ENCODE measurements at places on chromosomes 7 and 10.

GRCh38 chr7:12434012-12434642 is 30.5 kb upstream of the VWDE start:
- DNase-seq, result no peak

DNA sequence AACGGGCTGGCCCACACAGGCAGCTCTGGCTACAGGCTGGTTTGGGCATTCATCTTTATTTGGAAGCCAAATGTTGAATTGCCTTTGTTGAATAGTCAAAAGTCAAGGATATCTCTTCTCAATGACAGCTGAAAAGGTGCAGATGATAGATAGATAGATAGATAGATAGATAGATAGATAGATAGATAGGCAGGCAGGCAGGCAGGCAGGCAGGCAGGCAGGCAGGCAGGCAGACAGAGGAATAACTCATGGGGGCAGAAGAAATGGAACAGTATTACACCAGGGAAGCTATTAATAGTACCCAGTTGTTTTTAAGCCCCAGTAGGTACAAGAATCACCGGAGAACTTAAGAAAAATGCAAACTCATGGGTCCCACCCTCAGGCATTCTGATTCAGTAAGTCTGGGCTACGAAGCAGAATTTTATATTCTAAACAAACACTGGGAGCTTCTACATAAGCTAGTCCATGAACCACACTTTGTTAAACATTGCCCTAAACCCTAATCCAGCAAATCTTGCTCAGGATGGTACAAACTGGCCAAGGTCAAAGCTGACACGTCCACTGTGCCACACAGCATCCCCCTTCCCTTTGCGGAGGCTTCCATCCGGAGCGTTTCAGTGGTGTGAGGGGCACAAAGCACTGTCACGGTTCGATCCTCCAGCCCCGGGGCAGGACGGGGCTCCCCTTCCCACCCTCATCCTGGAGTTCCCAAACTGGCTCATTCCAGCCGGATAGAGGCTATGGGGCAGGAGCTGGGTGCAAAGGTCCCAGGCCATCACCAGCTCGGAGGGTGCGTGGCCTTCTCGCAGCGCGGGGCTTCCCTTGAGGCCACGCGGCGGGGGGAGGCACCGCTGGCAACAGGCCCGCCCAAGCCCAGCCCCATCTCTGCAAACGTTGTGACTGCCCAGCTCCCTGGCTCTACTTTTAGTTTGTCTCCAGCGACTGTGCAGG is 6.7 kb downstream of the PRKAG2 start:
- DNase-seq, result no peak

- DNase-seq, result no peak
Measured at GRCh38 chr10:99926925-99927720, 82.6 kb downstream of the DNMBP start.

- DNase-seq, result no peak
Measured at GRCh38 chr10:21584834-21585530, 51.0 kb downstream of the MLLT10 start.

GRCh38 chr10:110641256-110641655 is 2.9 kb upstream of the RBM20 start:
- peak; percentile 48 for DNase-seq

DNA sequence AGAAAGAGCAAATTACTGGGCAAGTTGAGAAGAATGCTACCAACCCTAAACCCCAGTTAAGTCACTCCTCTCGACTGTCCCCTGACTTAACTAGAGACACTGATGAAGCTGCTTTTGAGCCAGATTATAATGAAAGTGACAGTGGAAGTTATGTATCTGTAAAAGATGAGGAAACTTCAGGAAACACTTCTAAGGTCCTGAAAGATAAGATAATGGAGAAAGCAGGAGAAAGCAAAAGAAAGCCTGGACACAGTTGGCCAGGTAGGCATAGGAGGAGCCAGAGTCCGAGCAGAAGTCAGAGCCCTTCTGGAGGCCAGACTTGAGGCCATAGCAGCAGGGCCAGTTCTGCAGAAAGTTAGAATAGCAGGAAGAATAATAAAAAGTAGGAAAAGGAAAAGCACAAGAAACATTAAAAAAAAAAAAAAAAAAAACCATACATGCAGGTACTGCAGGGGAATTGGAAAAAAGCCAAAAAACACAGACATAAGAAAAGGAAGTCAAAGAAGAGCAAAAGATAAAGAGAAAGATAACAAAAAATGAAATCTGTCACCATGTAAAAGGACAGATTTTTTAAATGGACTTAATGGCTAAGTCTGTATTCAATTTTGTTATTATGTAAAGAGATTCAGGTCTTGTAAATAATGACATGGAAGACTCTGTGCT is 101.0 kb upstream of the KCNMA1 start:
- DNase-seq, result no peak

DNA sequence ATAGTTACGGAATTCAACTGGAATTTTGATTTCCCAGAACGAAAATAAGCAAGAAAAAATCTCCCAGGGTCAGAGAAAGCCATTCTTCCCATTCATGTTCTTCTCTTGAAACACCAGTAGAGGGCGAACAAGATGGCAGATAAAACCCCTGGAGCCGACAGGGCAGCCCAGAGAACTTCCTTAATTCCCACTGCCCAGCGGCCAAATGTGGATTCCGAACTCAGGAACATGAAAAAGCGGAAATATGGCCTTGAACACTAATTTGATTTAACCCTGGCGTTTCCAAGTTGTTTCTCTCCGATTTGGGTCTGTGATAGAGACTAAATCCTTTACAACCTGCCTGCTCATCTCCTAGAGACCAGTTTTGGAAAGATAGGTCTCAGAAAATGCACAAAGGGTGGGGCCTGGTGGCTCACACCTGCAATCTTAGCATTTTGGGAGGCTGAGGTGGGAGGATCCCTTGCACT is 100.7 kb upstream of the WAC start:
- DNase-seq, result peak; percentile 62

- DNase-seq, result peak; percentile 59
Measured at GRCh38 chr10:4656576-4657194, 169.3 kb upstream of the AKR1E2 start.

DNA sequence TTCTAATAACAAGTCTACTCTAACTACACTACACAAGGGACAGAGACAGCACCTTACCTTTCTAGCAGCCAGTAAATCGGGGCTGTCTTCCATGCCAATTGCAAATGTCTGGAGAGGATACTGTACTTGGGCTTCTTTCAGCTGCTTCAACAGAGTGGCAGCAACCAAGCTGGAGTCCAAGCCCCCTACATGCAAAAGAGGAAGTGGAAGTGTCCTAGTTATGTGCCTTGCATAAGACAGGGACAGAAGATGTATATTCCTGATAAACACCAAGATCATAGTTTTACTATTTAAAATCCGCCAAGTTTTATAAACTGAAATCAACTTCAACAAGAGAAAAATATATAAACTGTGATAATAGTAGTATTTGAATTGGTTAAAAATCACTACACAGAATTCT is 14.0 kb downstream of the ASNS start:
- DNase-seq, result no peak

DNA sequence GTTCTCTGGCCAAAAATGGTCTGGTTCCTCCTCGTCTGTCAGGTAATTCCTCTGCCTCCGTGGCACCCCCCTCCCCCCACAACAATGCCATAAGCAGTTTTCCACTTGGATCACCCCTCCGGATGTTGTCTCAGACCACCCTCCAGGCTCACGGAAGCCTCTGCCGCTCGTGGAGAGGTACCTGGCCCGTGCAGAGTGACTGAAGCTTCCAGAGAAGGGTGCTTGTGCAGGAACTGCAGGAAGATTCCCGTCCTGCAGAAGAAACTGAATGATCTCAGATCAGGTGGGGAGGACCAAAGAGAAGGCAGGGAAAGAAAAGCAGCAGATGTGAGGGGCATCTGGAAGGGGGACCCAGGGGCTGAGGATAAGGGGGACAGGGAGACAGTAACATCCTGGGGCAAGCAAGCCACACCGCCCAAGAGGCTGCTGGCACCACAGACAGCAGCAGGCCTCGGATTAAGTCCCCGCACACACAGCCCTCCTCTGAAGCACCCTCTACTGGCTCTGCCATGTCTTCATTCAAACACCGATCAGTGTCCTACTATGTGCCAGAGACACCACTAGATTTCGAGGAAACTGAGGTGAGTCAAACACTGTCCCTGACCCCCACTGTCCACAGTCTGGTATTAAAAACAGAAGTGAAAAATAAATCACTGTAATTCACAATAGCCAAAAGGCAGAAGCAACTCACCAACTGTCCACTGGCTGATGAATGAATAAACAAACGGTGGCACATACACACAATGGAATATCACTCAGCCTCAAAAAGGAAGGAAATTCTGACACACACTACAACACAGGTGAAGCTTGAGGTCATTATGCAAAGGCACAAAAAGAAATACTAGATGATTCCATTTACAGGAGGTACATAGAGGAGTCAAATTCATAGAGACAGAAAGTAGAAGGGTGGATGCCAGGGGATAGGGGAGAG is 26.4 kb downstream of the KIAA1549 start:
- no peak for DNase-seq

- no peak for DNase-seq
Measured at GRCh38 chr10:99661377-99661763, 2.1 kb downstream of the ENTPD7 start.

DNA sequence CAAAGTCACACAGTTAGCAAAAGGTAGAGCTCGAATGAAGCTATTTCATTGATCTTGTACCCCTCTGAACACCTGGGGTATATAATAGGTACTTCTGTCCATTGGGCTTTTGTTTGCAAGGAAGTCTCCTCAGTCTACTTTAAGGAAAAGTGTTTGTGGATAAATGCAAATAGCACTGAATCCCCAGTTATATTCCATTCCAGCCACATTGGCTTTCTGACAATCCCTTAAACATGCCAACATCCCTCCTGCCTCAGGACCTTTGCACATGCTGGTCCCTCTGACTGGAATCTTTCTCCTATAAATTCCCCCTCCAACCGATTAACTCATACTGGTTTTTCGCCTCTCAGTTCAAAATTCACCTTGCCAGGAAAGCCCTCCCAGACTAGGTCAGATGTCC is 17.1 kb downstream of the DUSP5 start:
- no peak for DNase-seq

- DNase-seq, result no peak
Measured at GRCh38 chr7:1670894-1671593, 967 bp downstream of the ELFN1 start.

- DNase-seq, result peak; percentile 44
Measured at GRCh38 chr10:132115732-132116131, 50.0 kb downstream of the JAKMIP3 start.

- no peak for DNase-seq
Measured at GRCh38 chr7:111718886-111719285, 156.6 kb upstream of the IMMP2L start.

DNA sequence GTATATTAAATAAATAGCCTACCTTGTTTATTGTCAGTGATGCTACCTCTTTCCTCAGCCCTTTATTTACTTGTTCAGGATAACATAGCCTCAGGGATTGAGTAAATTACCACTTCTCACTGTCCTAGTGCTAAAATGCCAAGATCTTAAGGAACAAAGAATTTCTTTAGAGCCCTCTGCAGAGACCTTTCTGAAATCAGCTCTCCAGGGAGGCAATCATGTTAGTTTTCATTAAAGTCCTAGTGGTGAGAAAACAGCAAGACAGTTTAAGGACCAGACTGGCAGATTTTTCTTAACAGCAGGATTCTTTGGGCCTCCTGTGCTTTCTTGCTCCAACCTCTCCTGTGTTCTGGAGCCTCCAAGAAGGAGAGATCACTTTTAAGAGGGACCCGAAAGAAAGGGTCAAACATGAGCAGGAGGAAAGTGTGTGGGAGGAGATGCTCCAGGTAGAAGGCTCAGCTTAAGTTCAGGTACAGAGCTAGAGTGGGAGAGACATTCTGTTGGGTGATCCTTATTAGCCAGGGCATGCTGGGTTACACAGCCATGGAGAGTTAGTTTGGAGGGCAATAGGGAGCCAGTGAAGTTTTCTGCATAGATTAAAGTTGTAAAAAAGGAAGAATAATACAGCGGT is 1.2 kb upstream of the PLCE1 start:
- no peak for DNase-seq

DNA sequence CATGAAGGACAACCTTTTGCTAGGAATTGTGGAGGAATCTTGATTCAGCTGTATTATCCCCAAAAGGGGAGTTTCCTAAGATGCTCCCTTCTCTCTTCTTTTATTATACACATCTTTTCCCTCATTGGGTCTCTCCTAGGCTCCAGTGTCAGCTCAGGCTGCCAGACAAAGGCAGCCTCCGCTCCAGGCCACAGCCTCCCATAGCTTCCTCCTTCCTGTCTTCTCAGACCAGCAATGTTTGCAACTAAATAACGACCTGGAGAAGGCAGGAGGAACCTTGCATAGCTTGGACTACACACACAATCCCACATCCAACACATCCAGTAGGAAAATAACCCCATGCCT is 12.3 kb downstream of the SFXN3 start:
- no peak for DNase-seq

DNA sequence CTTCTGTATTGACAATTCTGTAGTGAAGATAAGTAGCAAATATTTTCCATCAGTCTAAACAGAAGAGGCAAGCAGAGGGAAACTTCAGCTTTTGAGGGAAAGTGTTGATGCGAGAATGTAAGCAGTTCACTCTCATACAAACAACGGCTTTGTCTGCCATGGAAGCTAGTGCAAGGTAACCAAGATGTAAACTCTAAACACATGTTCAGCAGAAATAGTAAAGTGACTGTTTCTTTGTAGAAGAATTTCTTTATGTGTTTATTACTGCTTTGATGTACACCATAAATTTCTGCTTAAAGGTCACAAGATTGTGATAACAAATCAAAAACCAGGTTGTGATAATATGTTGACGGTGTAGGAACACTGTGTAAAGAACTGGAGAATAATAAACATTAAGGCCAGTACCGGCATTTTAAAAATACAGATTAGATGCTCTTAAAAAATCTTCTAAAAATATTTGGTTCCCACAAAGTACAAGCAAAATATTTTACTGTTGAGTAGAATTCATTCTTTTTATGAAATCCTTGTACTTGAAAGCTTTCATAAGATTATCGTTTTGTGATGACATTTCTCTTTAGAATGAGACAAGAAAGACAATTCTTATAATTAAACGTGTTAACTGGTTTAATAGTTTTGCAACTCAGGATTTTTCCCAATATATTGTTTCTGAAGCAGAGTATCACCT is 34.2 kb downstream of the SEMA3C start:
- no peak for DNase-seq

DNA sequence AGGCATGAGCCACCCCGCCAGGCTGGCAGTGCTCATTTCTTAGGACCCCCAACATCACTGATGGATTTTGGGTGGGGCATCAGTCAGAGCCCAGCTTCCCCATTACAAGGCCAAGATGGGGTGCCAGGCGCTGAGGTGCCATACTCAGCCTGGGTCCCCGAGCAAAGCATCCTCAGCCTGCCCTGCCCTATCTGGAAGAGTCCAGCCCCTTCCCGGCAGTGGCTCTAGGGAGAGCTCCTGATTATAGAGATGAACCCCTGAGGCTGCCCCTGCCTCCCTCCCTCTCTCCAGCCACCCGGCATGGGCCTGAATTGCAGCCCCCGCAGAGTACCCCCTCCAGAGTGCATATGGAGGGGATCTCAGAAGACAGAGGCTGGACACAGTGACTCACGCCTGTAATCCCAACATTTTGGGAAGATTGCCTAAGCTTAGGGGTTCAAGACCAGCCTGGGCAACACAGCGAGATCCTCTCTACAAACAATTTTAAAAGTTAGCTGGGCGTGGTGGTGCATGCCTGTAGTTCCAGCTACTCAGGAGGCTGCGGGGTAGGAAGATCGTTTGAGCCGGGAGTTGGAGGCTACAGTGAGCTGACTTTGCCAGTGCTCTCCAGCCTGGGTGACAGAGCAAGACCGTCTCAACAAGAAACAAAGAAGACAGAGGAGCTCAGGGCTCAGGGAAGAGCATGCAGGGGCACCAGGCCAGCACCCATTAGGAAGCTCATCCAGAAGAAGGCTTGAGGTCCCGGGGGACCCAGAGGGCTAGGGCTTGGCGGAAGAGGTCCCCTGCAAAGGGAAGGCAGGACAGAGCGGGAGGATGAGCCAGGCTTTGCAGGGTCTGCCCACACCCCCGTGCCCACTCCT is 13.3 kb downstream of the LAT2 start:
- DNase-seq, result no peak

- no peak for DNase-seq
Measured at GRCh38 chr7:120802751-120803150, 55.2 kb downstream of the TSPAN12 start.

Measured in renal pelvis (tissue), 12 donors.